ENCODE measurements at places on chromosomes 2 and 18. TPM values are rescaled to one million over a fixed set of nuclear protein-coding genes. Genes with fewer than 3 reads are reported as not detected.

- no peak for DNase-seq
Measured at GRCh38 chr2:140988597-140988996, 1142.2 kb downstream of the LRP1B start.

DNA sequence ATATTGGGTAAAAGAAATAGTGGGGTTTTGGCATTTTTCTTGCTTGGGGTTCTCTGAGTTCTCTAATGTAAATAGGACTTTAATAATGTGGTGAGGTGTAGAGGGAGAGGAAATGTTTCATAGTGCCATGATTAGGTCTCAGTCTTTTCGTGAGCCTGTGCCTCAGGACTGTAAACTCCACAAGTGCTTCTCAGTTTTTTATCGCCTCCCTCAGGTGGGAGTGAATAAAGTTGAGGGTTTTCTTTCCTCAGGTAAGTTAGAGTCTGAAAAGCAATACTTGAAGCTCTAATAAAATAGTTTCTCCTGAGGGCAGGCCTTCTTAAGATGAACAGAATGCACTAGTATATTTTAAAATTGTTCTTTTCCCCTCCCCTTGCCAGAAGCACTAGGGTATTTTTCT is 243.1 kb upstream of the SETBP1 start:
- no peak for DNase-seq

- no peak for DNase-seq
Measured at GRCh38 chr2:61456070-61456745, 14.7 kb downstream of the USP34 start.

GRCh38 chr2:217681791-217682190 is 321.0 kb downstream of the TNS1 start:
- no peak for DNase-seq

DNA sequence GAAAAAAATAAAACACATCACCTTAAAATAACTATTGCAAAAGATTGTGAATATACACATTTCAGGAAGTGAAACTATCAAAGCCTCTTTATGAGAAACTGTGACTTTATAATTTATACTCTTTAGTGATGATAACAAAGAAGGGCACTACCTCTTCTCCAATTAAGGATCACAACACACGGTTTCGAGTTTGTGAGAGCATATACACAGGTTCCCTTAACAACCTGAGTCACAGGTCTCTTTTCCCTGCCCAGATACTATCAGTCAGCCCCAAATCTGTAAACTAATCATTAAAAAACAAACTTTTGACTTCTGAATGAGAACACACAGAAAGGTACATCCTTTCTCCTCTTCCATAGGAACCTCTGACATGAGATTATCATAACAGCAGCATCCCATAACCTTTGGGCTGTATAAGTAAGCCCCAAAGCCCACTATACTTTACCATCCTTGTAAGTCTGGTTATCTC is 44.9 kb downstream of the PTPN2 start:
- DNase-seq = no peak

- no peak for DNase-seq
Measured at GRCh38 chr18:64180617-64181016, 31.7 kb upstream of the LINC00305 start.

- DNase-seq = peak; percentile 29
Measured at GRCh38 chr2:239585422-239585821, 184.6 kb upstream of the HDAC4 start.

GRCh38 chr18:10420561-10421352 is 33.7 kb upstream of the APCDD1 start:
- no peak for DNase-seq

GRCh38 chr2:147630585-147630984 is 214.2 kb upstream of the ACVR2A start:
- DNase-seq = no peak

DNA sequence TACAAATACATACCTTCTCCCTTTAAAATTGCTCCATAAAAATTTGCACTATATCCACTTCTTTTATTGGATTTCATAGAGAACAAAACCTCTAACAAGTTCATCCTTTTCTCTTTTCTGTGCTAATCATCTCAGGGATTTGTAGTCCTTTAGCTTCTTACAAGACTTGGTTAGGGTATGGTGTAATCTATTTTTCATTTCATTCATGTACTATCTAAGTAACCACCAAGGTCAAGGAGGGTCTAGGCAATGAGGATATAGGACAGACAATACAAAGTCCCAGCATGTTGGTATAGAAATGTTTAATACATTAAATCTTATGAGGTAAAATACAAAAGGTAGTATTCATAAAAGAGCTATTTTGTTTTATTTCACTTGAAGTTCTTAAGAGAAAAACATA is 17.5 kb downstream of the C2orf69 start:
- no peak for DNase-seq

- no peak for DNase-seq
Measured at GRCh38 chr2:104859291-104859765, 5.4 kb downstream of the POU3F3 start.

- no peak for DNase-seq
Measured at GRCh38 chr18:64979791-64980190, 771.0 kb upstream of the CDH7 start.

- DNase-seq = peak; percentile 80
Measured at GRCh38 chr2:98730053-98730706, 752 bp downstream of the MGAT4A start.

GRCh38 chr2:71934320-71934593 is 213.4 kb downstream of the CYP26B1 start:
- DNase-seq = peak; percentile 58

GRCh38 chr2:69033461-69034095 is 20.6 kb downstream of the ANTXR1 start:
- no peak for DNase-seq

- DNase-seq = peak; percentile 82
Measured at GRCh38 chr2:240556553-240557100, 1.2 kb downstream of the ANKMY1 start.

GRCh38 chr2:195818526-195818925 is 161.5 kb downstream of the SLC39A10 start:
- no peak for DNase-seq

- no peak for DNase-seq
Measured at GRCh38 chr18:42028247-42028832, 73.3 kb downstream of the PIK3C3 start.

DNA sequence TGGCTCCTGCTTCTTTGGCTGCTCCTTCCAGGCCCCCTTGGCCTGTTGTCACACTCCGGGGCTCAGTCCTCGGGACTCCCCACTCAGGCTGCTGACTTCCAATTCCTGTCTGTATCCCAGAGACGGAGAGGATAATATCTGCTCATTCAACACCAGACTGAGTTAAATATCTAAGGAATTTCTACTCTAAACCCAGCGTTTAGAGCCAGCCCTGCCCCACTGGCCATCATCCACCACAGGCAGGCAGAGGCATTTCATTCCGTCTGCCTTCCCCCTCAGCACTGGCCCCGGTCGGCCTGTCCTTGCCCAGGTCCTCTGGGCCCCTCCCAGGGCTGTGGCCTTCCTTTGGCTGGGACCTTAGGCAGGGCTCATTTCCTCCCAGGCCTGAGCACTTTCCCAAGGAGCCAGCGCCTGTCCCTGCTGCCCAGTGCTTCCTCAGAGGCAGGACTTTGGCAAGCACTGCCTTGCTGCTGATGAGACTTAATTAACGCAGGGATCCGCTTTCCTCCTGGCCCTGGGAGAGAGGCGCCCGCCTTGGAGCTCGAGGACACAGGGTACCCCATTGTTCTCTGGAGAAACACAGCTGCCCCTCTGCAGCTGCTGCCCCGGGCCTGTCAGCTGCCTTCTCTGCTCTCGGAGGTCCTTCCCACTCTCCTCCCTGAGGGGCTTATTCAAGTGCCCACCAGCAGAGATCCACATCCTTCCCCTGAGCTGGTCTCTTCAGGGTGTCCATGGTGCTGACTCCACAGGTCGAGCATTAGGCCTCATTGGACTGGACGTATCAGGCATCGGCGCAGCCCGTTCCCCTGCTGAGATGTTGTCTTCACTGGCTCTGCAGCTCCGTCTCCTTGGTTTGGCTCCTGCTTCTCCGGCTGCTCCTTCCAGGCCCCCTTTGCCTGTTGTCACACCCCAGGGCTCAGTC is 42.8 kb downstream of the ATOH8 start:
- peak; percentile 67 for DNase-seq

DNA sequence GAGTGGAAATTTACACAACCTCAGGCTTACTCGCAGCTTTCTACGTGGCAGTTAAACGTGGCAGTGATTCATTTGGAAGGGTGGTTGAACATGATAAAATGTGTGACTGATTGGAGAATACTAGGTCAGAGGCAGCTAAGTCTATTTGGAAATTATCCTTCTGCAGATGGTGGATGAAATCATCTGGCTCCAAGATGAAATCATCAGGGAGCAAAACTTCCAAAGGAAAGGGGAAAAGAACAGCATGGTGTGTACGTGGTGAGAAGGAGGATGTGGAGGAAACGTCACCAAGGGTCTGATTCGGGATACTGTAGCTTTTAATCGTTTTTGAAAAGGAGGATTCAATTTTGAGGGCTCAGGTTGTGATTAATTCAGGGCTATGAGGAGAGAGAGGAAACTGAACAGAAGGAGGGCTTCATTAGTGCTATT is 47.9 kb downstream of the COL3A1 start:
- DNase-seq = no peak

DNA sequence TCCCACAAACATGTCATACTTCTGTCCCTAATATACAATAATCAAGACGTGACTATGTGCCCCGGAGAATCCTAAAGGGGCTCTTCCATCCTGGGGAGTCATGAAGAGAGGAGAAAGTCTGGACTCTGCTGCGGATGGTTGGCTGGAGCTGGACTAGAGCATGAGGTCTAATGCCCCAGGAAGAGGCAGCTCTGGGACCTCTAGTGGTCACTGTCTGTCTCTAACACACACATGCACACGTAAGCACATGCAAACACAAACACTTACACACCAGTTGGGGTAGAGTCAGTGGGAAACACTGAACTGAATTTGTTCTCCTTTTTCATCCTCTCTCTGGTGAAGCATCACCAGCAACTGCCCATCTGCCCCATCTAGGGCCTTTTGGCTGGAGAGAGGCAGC is 271.6 kb downstream of the TDRD15 start:
- no peak for DNase-seq

DNA sequence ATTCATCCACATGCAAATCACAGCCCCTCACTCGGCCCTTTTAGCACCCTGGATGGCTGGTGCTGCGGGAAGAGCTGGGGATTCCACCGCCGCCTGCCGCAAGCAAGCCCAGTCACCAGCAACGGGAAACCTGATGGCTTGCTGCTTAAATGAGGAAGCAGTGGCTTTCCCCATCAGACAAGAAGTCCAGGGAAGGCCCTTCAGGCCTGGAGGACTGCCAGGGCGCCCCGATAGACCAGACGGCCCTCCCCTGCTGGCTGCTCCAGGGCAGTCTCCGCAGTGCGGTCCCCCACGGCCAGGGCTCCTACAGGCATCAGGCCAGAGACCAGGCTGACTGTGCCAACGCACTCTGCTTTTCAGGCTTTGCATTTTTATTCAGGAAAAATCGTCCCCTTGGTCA is 439.1 kb downstream of the EIPR1 start:
- DNase-seq = no peak

GRCh38 chr2:65503746-65504145 is 71.3 kb upstream of the SPRED2 start:
- DNase-seq = no peak

- no peak for DNase-seq
Measured at GRCh38 chr18:43539862-43540261, 262.6 kb upstream of the SYT4 start.

DNA sequence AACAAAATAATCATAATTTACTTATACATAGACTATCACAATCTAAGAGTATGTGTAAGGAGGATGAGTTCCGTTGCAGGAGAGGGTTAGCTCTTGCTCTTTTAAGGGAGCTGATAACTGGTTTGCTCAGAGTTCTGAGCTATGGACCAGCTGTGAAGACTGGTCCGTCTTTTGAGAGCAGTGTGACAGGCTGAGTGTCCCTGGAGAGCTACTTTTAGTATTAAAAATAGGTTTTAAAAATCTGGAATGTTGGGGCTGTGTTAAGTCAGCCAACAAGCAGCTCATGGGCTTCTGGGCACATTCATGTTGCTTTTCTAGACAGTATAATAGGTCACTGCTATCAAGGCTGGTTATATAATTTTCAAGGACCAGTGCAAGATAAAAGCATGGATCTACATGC is 41.5 kb upstream of the TMEM131 start:
- no peak for DNase-seq

GRCh38 chr2:9329497-9329896 is 93.8 kb downstream of the ITGB1BP1 start:
- DNase-seq = no peak

DNA sequence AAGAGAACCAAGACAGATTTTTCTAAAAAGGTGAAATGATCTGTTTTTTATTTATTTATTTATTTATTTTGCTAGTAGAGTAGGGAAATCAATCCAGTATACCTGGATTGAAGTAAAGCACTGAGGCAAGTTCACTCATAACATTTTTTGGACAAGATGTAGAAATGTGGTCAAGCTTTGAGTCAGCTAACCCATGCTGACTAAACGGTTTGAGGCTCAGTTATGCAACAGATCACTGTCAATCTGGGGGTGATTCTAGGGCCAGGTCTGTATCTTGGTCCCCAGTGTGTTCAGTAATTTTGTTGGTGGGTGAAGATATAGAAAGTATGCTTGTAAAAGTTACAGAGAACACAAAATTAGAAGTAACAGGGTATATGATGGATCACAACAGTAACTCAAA is 60.2 kb downstream of the RMDN2 start:
- DNase-seq = no peak

- DNase-seq = no peak
Measured at GRCh38 chr2:71689393-71689792, 236.0 kb downstream of the DYSF start.

- no peak for DNase-seq
Measured at GRCh38 chr18:63237881-63238692, 81.5 kb downstream of the BCL2 start.

GKN2 gene
- total RNA-seq = not detected

RAD51AP2 gene
- total RNA-seq = not detected

REL gene
- 23.8 TPM for total RNA-seq

LCT gene
- total RNA-seq = not detected

SULT1C2 gene
- total RNA-seq = 2.8 TPM

TSPYL6 gene
- total RNA-seq = not detected

ELOA2 gene
- total RNA-seq = not detected

ASAP2 gene
- 72.4 TPM for total RNA-seq

ADGRF3 gene
- 0.13 TPM for total RNA-seq

SLC39A10 gene
- total RNA-seq = 24.2 TPM

LPIN2 gene
- total RNA-seq = 34.8 TPM

CHRNA1 gene
- total RNA-seq = not detected

PROKR1 gene
- total RNA-seq = not detected

ASB18 gene
- total RNA-seq = not detected
